ENCODE measurements at places on chromosomes 5 and 9.

- DNase-seq, result no peak
These were observed 102.7 kb downstream of the OSMR start for GRCh38 chr5:38948501-38948900.

DNA sequence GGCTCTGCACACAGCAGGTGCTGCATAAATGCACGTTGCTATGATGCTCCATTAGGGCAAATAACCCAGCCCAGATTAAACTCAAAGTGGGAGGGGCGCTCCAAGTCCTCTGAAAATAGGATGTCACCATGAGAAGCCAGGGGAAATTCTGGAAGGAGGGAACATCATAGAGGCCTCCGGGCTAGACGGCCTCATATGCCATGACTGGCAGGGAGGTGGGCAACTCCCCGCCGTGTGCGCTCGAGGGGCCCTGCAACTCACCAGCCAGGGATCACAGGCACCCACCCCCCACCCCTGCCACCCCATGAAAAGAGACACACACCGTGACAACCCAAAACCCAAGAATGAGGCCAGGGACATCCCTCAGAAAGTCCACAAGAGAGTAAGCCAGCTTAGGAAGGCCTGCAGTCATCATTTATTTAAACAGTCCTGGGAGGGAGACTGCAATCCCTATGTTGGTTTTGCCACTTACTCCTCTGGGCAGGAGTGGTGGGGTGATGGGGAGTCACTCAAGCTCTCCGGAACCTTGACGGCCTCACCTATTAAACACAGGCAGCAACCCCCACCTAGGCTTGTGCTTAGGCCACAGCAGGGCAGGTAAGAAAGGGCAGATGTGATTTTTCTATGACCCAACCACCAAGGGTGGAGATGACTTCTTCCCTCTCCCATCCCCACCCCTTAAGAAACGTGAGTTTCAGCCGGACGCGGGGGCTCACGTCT is 4.0 kb downstream of the VAV2 start:
- DNase-seq, result no peak

- no peak for DNase-seq
These were observed 59.3 kb upstream of the RNU6ATAC start for GRCh38 chr9:134223591-134224122.

- no peak for DNase-seq
These were observed 1.3 kb downstream of the GPSM1 start for GRCh38 chr9:136328622-136329041.

DNA sequence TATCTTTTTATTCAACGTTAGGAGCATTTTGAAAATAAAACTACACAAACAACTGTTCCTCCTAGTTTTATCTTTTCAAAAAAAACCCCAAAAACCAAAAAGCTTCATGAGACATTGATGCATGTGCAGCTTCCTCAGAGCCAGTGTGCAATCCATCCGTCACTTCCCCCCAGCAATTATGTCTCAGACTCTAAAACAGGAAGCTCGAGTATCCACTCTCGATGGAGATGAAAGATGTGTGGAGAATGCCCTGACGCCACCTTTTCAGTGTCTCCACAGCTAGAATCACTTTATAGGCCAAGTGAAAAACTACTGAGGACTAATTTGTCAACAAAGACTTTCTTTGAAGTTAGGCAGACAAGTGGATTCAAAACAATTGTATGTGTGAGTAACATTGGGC is 408.9 kb upstream of the SMARCA2 start:
- DNase-seq, result no peak

DNA sequence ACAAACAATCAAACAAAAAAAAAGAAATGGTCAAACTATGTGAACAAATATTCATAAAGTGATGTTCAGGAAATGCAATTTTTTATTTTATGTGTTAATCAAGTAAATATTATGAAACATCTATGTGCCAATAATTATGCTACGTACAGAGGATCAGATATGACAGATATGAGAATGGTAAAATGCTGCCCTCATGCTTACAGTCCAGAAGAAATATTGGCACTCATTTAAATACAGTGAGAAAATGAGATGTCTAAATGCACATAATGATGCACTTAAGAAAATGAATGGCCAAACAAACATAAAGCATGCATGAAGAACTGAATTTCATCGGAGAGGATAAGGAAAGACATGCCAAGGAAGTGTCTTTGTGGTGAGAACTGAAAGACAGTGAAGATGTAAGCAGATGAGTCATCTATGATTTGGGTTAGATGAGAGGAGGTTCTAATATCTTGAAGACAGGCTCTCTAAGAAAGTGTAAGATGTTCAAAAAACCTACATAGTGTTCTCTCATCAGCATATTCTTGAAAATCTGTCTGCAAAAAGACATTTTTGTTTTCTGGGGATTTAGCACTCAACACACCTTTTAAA is 1231.1 kb upstream of the ACO1 start:
- no peak for DNase-seq

DNA sequence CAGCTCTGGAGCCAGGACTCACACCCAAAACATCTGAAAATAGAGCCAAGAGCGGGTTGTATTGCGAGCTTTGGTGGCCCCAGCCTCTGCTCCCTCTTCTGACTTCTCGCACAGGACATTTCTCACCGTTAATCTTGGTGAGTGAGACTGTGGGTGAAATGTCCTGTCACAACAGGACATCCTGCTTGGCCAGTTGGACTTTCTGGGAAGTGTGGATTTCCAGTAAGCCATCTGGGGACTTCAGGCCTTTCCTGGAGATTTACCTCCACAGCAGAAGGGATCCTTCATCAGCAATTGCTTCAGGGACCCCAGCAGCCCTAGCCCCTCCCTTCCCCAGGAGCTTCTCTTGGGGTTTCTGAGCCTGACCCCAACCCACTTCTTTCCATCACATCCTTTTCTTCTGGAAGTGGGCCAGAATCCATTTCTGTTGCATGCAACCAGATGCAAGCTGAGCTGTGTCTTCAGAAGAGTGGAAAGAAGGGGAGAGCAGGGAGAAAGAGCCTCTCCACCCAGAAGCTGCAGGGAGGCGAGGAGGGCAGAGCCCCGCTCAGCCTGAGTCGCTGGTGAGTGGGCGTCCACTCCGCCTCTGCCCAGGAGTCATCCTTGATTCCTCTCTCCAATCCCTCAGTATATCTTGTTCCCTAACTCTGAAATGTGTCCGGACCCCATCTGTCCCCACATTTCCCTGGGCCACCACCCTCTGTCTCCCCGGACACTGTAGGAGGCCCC is 50.3 kb upstream of the GADD45G start:
- no peak for DNase-seq

- DNase-seq, result no peak
These were observed 180.6 kb downstream of the EPB41L4A start for GRCh38 chr5:112238473-112238872.

DNA sequence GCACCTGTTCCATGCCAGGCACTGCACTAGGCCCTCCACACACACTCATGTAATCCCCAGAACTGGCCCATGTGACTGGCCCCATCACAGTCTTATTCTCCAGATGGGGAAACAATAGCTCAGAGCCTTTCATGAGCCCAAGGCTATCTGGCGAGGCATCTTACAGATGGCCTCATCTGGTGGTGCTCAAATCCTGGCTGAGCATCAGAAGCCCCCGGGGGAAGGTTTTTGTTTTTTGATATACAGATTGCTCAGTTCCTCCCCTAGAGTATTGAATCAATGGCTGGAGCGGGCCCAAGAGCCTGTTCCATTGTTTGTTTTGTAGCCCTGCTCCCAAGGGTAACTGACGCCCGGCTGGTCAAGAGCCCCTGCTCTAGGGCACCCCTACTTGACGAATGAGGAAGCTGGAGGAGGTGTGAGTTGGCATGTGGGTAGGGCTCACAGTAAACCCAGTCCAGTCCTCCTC is 145.3 kb upstream of the RAPGEF1 start:
- DNase-seq, result no peak

DNA sequence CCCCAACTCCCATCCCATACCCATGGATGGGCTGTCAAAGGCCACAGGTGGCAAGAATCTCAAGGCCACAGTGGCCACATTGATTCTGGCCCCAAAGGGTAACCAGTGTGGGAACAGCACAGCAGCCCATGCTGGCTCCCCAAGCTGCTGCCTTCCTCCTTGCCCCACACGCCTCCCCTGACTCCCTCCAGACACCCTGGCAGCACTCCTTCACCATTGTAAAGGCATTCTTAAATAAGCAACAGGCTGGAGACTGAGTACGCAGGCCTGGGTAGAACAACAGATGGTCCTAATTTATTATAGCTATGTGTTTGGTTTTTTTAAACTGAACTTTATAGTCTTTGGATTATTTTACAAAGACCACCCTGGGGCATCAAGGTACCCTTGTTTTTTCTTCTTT is 158.8 kb downstream of the TSSK1B start:
- no peak for DNase-seq

DNA sequence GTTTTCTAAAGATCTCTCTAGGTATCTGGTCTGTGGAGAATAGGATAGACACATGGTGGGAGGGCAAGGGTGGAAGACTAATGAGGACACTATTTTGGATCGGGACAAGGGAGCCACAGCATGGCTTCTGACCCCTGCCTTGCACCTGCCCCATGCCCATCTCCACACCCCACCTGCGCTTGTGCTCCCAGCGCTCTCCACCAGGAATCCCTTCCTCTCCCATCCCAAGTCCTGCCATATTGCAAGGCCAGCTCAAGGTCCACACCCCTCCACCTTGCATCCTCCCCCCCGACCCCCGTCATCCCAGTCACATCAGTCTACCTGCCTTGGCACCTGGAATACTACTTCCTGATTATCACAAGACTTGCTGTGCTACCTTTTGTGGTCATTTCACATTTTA is 44.2 kb upstream of the RETREG1 start:
- DNase-seq, result no peak

DNA sequence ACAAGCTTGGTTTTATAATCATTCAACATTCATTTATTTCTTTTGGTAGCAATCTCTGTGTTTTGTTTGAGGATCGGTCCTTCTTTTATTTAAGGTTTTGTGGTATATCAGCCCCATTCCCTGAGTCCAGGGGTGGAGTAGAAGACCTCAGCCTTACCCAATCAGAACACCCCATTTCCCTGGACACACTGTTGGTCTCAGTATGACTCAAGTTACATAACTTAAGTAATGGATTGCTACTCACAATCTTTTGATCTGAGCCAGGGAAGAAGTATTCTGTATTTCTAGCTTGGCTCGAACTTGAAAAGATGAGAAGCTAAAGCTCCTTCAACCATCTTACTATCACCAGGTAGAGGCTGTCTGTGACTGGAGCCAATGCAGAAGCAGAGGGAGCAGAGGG is 175.2 kb upstream of the HAPLN1 start:
- no peak for DNase-seq

- no peak for DNase-seq
These were observed 105.3 kb downstream of the PRDM9 start for GRCh38 chr5:23612701-23613100.

DNA sequence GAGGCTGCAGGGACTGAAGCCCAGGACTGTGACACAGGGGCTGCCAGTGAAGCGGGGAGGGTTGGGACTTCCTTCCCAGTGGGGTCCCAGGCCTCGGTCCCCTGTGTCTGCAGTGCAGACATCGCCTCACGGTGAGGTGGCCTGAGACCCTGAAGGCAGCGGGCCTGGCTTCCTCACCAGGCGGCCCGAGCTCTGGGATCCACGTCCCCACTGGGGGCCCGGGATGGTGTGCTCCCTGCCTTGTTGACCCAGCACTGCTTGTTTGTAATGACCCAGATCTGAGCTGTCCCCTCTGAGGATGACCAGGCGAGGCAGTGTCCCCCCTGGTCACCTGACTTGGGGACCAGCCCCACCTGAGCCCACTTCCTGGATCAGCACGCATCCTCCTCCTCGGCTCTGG is 53.1 kb downstream of the COL5A1 start:
- no peak for DNase-seq

DNA sequence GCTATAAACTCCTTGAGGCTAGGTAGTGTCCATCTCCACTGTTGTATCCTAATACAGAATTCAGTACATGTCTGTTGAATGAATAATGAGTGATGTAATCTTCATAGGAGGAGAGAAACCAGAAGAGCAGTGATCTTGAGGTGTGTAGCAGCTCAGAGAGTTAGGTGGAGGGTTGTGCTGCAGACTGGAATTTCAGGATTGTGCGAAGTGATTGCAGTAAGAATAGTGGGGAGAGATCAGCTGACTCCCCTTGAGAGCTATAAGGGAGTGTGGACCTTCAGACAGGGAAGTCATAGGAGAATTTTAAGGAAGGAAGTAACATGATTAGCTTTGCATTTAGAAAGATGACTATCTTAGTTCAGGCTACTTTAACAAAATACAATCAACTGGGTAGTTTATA is 4.4 kb downstream of the SNX24 start:
- DNase-seq, result no peak

DNA sequence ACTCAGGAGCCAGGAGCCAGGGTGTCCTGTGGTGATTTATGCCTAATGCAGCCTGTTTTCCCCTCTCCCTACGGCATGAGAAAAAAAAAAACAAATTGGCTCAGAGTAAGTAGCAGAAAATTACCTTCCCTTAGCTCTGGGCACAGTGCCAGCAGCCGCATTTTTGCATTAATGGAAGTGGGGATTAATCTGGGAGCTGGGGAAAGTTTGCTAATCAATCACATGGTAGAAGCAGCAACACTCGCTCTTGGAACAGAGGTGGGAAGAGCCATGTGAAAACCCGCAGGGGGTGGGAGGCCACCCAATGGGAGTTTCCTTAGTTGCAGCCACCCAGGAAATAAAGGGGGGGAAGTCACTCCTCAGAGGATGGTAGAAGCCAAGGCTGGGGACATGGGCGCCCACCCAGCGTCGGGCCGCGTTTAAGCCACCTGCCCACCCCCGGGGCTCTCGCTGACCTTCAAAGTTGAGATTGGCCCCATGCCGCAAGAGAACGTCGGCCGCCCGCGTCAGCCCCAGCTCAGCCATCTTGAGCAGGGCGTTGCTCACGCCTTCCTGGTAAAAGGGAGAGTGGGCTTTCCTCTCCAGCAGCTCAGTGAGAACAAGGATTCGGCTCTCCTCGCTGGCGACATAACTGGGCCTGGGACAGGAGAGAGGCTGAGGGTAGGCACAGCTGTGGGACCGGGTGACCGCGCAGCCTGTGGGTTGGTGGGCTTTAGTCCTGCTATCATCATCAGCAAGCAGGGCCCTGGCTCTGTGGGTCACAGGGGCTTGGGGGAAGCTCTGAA is 1.7 kb downstream of the ASB6 start:
- DNase-seq, result no peak

DNA sequence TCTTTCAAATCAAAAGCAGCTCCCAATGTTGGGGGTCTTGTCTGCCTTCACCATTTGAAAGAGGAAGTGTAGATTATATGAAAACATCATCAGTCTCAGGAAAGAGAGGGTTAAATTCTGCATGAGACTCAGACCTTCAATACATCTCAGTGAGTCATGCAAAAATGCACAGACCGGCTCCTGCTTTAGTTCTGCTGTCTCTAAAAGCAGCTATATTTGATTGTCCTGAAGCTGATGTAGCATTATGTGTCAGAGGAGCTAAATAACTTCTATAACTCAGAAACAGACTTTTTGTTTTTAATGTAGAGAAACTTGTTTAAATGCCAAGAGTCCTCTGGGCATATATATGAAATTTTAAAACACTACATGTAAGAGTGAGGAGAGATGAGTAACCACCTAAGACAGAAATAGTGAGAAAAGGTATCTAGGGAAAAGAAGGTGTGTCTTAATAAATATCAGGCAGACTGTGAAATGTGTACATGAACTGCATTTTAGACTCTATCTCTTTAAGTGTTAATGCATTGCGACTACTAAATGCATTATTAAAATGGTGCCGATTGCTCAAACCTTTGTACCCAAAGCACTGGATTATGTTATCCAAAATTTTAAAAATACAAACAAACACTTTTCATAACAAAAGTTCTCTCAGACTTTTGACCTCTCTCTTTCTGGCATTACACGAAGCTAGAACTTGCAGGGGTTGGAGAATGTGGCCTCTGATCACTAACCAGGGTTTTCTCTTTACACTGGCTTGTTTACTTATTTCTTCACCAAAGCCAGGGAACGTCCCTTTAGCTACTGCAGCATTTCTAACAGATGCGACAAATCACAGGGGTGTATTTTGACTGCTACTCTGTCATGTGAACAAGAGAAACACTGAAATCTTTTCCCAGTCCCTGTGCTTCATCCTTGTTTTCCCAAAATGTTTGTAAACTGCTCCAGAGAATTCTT is 302.3 kb downstream of the ARL15 start:
- no peak for DNase-seq
